ENCODE measurements at places on chromosomes 7 and 10.
A peak's percentile ranks its signal among the peaks of the same experiment; 100 is the strongest.

DNA sequence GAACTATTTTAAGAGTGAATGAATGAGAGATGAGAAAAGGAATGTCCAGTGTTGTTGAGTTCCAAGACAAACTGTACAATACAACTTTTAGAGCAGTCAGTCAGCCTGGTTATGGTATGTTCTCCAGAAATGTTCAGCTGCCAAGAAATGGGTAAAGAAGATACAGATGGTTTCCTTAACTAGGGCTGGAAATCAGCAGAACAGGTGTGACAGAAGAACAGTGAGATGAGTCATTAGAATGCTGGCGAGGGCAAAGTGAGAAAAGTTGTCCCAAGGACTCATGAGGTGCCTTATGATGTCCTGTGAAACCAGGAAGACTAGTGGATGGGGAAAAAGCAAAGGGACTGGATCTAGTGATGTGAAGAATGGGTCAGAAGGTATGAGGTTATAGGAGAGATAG, 20.8 kb upstream of the SEPTIN7 start:
- no peak for DNase-seq

- DNase-seq: peak; percentile 54
These were observed 376.3 kb downstream of the IPMK start for GRCh38 chr10:57891201-57892006.

DNA sequence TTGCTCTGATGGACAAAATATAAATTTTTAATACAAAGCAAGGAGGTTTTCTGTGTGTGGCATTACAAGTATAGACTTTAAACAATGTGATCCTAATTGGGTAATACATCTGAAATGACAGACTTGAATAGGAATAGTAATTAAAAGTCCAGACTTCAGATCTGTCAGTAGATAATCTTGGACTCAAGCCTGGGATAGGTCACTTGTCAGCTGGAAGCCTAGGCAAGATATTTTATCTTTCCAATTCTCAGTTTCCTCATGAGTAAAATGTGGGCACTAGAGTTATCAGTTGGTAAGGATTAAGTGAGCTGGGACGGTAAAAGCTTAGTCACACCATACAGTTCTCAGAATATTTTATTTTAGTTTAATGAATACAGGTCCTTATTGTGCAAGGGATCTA, 10.4 kb upstream of the ZMYND11 start:
- DNase-seq: no peak

GRCh38 chr10:94490789-94491039, 54.9 kb upstream of the HELLS start:
- DNase-seq: no peak

- DNase-seq: peak; percentile 73
These were observed 87.4 kb upstream of the TNS3 start for GRCh38 chr7:47669178-47669891.

- no peak for DNase-seq
These were observed 155.4 kb downstream of the POU6F2 start for GRCh38 chr7:39133088-39133487.

DNA sequence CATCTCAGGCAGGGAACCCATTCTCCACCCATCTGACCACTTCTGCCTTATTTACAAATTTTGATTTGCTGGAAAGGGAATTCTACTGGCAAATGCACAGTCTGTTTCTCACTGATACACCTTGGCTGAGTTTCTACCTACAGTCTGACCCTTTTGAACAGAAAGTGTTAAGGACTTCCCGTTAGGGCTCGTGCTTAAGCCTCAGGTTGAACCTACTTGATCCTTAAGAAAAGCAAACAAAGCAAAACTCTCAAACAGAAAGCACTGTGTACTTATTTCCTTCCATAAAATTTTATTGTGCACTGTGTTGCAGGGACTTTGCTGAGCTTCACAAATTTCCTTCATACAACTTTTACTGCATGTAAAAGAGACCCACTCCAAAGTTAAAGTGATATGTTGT, 367.8 kb downstream of the NRG3 start:
- DNase-seq: peak; percentile 16

- DNase-seq: no peak
These were observed 87.1 kb downstream of the DYNC1I1 start for GRCh38 chr7:95859429-95859828.

- no peak for DNase-seq
These were observed 112.1 kb downstream of the ACTR3B start for GRCh38 chr7:152871678-152872060.

- DNase-seq: no peak
These were observed 210.8 kb upstream of the PFKP start for GRCh38 chr10:2856598-2856997.

GRCh38 chr7:48083114-48083830, 5.8 kb upstream of the UPP1 start:
- DNase-seq: peak; percentile 33
